SK-MEL-5 (cell line): ENCODE measurements at places on chromosomes 2 and 18. TPM values are rescaled to one million over a fixed set of nuclear protein-coding genes. Genes with fewer than 3 reads are reported as not detected.
A peak's percentile ranks its signal among the peaks of the same experiment; 100 is the strongest.

DNA sequence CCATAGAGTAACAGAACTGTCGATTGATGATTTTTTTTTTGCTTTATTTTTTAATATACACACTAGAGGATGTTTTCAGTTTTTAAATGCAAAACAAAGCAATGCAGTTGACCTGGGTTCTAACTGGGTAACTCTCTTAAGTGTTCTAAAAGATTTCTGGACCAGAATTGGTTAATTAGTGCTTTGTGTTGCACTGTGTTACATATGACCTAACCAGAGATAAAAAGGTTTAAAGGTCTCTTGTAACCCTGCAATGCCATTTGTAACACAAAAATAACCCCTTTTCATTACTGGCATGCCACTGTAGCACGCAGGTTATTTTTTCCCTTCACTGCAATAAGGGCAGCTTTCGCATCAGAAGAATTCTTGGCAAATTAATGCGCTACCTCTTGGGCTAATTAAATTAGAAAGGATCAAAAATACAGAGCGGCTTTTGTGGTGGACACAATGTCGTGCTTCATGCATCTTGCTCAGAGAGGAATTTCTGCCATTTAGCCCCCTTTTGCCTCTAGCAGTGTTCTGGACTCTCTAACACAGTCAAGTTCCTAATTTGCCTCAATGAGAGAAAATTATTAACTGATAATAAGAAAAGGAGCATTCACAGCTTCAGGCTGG, 250.8 kb upstream of the ZEB2 start:
- DNase-seq, result peak; percentile 98

DNA sequence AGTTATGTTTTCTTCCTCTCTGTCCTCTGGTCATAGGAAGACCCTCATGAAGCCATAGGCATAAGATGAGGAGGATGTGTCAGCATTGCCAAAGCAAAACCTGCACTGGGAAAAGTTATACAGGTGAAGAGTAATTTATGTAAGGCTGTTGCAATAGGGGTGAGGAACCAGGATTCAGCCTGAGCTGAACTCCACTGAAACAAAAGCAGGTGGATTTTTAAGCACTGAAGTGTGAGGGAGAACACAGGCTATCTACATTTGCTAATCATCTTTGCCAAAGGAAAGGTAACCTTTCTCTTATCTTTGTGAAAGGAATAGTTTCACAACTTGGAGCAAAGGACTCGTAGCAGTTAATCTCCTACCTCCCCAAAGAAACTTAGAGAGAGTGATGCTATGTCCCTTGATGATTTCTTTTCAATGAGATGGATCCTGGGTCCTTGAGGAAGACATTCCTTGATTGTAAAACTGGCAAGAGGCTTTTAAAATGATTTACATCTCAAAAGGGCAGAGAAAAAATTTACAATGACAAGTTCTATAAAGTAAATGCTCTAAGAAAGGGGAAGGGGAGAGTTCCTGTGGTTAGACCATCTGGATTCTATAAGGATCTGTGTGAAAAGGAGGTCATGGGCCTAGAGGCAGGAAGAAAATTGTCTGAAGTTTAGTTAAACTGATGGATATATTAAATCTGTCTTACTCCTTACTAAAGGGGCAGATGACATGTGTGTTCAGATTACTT, 385.4 kb upstream of the CDH7 start:
- DNase-seq, result no peak

DNA sequence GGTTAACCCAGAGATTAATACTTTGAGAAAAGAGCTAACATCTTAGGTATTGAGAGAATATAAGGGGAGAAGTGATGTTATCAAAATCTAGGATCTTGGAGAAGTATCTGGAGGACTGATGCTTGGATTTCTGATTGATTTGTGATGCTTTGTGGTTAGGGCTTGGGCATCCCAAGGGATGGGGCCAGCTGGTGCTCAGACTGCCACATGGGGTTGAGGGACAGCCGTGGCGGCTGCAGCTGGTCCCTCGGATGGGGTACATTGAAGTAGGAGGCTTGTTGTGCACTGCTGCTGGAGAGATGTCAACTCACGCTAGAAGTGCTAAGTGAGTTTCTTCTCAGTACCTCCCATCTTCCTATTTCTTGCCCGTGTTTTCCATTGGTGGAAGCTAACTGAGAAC, 22.4 kb downstream of the HRH4 start:
- no peak for DNase-seq

DNA sequence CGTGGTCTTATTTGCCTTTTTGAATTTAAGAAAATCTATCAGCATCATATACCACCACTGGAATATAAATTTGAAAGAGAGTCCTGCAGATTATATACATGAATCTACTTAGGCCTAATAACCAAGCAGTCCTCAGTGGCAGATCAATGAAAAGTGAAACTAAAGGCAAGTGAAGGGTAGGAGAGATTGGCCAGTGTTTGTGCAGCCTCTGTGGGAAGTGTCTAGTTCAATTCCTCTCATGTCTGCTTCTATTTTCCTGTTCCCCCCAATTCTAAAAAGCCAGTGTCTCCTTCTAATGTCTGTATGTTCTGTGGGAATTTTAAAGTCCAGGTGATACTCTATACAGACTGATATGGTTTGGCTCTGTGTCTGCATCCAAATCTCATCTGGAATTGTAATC, 61.9 kb downstream of the FN1 start:
- no peak for DNase-seq

DNA sequence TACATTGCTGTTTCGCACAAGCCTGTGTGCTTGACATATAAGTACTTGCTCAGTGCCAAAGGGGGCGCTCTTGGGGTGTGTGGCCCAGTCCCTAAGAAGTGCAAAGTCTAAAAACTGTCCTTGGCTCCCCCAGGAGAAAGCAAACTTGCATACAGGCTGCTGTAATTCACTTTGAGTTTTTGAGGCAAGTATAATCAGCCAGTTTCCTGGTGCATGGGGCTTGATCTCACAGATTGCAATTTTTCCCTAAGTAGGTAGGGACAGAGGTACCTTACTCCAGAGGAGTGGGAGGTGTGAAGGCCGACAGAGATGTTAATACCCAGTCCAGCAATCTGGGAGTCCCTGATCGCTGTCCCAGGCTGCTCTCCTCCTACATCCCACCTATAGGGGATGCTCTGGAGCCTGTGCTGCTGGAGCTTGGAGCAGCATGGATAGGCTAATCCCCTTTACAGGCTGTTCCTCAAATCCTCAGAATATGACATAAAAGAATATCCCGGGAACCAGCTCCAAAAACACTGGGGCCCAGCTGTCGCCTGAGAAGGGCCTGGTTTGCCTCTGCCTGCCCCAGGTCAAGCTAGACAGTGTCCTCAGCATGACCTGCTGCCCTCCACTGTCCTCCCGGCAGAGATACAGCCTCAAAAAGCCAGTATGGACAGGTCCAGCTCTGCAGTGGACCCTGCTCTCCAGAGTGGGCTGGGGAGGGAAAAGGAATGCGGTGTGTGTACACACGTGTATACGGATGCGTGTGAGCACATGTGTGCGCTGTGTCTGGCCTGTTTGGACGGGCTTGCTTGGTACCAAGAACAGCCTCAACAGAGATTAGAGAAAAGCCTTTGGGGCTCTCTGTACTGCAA, 136.5 kb upstream of the HAAO start:
- DNase-seq, result peak; percentile 66

Gene DSG1
- 0.08 TPM in 1 of 2 replicates, not detected in the other for total RNA-seq

Gene ERFE
- 22.3 and 29.3 TPM in 2 replicates for total RNA-seq

Gene ANKRD30BL
- total RNA-seq, result not detected in 2 replicates
